ENCODE measurements at places on chromosomes 1 and 21.

- DNase-seq, result no peak
Observed at GRCh38 chr1:176448340-176448739, 14.6 kb upstream of the PAPPA2 start.

DNA sequence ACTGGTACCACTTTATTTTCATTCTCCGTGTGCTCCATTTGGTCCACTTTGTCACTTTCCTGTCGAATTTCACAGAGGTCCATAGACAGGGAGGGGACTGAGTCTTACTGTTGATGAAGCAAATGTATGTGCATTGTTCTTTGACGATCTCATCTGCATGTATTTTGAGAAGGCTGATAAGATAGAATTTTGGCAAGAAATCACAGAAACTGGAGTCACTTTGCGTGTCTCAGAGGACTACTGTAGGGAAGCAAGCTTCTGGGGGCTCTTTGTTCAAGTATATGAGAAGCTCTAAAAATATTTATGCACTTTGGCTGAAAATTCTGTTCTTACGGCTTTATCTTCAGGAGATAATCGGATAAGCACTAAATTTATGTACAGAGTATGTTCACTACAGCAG lies 78.1 kb downstream of the PCBP3 start:
- DNase-seq, result no peak

DNA sequence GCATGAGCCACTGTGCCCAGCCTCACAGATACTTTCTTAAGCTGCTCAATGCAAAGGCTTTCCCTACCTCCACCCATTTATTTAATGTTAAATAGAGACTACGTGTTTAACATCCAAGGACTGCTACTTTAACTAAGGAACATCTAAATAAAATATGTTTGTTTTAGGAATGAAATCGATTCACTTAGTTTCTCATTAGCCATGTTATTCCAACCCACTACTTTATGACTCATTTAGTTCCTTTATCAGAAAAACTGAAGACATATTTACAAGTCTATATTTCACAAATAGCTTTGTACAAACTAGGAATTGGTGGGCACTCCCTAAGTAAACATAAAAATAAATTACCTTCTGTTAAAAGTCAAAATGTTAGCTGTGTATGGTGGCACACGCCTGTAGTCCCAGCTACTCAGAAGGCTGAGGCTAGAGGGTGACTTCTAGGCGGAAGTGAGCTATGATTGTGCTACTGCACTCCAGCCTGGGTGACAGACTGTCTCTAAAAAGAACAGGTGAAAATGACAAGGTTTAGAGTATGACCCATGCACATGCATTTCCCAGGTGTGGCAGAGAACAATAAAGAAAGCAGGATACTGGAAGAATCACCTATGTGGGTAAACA lies 39.9 kb upstream of the AK4 start:
- DNase-seq, result no peak

DNA sequence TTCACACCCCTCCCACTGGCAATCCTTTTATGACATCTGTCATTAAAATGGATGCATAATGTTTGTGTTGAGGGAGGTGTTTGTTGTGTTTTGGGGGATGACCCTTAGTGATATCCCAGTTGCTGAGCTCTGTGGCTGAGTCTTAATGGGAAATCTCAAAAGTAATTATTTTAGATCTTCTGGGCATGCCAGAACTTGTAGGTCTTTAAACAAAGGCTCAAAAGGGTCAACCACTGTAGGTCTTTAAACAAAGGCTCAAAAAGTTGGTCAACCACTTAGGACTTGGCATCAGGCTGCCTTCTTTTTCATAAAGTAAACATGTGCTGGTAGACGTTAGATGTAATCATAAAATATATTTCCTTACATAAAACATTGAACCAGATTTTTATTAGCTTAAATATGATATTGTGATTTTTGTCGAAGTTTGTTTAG lies 78.0 kb downstream of the CDC14A start:
- DNase-seq, result no peak

DNA sequence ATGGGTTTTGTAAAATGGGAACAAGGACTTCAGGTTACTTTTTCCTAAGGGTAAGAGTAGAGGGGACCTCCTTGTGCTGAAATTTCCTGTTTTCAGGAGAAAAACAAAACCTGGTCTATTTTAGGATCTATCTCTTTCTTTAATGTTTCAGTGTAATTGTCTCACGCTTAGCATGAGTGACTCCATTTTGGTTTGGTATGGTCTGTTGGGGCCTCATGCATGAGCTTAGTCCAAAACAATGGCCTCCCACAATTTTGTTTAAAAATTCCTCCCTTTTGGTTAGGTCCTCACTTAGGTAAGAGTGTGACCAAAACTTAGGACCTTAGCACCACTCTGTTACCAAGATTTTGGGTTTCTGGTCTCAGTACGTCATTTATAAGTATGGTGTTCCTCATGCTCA lies 67.2 kb upstream of the TEKT2 start:
- DNase-seq, result no peak

DNA sequence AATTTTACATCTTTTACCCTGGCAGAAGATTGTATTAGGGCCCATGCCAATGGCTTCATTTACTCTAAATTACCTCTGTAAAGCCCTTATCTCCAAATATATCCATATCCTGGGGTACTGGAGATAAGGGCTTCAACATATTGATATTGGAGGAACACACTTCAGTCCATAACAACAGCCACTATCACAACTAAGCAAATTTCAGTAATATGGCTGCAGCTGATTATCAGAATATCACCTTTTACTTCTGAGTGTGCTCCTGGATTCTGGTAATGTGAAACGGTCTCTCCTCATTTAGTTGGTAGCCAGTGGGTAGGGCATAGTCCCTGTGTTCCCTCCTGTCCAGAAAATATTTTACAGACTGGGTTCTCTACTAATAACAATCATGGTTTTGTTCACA lies 53.3 kb downstream of the IVNS1ABP start:
- DNase-seq, result no peak
